ENCODE measurements at places on chromosomes 12 and 14.

- DNase-seq = no peak
These were observed 142.6 kb downstream of the MIPOL1 start for GRCh38 chr14:37340353-37340752.

- no peak for DNase-seq
These were observed 17.4 kb downstream of the FZD10 start for GRCh38 chr12:130179621-130180020.

DNA sequence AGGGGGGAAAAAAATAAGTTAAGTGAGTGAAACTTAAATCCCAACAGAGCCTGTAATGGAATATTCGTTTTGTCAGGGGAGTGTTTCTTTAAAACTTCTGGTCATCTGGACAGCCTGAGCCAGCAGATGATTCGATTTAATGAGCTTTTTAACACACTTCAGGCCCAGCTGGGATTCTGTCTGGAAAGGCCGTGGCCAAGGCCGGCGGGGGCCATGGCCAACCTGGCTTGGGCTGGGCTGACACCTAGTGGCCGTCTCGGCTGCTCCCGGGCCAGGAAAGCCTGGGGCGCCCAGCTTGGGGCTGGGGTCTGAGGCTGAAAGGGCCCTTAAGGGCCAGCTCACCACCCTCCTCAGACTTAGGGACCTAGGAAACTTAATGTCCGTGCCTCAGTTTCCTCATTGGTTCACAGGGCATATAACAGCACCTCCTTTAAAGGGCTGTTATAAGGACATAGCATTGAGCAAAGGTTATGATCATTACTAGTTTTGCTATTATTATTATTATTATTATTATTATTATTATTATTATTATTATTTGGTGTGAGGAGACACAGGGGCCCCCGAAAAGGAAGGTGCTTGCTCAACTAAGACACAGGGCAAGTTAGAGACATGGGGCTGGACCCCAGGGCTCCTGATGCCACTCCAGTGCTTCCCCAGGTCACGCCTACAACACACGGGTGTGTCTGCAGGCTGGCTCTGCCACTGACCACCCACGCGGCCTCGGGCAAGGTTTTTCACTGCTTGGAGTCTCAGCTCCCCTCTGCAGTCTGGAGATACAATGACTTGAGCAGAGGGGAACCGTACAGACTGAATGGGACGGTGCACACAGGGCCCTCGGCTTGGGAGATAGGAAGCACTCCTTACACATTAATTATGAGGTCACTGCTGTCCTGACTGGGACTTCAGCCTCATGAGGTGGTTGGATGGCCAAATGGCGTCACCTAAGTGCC, 84.0 kb downstream of the SYNE3 start:
- DNase-seq = no peak

DNA sequence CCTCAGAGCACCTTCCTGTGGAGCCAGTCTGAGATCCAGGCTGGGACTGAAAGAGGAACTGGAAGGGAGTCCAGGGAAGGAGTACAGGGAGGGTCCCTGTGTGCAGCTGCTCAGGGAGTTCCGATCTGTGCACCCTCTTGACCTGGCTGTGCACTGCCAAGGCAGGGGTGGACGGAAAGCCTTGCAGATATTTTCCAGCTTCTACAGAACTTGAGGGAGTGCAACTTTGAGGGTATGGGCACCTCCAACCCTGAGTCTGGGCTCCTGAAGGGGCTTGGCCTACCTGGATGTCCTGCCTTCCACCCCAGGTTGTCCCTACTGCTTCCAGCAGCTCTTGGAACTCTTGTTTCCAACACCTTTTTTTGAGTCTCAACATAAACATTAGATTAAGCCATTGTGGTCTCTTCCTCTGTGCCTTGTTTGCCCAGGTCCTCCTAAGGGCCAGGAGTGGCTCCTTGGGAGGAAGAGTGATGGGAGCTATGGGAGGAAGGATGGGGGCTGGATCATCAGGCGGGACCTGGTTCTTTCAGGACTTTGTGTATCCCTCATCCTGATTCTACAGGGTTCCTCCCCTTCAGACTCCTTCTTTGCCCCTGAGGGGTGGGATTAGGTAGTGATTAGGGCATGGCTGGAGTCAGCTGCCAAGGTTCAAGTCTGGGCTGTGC, 3.5 kb downstream of the KRT7 start:
- DNase-seq = no peak

DNA sequence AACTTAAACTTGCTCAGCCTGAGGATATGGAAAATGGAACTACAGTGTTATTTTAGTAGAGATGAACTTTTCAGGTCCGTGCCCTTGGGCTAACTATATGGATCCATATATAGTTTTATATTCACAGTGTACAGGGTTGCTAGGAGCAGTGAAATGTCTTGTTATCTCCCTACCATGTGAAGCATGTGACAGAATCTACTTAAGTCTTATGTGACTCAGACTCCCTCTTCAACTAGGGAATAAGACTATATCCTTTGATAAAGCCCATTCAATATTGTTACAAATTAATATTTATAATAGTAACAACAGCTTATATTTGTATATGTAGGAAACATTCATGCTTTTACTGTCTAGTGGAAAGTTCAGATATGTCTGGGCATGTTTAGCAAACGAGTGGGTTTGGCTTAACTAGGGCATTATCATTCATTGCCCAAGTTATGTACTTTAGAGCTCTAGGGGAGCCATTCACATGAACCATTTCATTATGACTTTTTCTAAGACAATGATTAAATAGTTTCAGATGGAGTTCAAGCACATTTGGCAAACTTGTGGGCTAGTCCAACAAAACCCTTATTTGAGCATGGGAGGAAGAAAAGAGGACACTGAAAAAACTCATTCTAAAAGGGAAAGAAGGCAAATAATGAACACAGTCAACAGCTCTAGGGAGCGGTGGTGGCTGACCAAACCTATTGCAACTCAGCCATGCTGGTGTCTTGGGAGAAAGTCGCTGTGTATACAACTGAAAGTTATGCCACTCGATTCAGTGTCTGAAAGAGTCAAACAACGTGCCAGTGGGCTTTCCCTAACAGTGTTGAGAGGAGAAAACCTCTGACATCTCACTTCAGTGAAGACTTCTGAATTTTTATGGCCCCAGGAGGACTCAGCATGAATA, 305.9 kb upstream of the G2E3 start:
- no peak for DNase-seq

GRCh38 chr14:94123296-94123695, 6.1 kb downstream of the IFI27L2 start:
- no peak for DNase-seq

GRCh38 chr12:58367041-58367440, 425.7 kb downstream of the ATP23 start:
- DNase-seq = no peak

All from activated naive CD4-positive, alpha-beta T cell (primary cell).